ENCODE measurements at places on chromosomes 3 and 15.

DNA sequence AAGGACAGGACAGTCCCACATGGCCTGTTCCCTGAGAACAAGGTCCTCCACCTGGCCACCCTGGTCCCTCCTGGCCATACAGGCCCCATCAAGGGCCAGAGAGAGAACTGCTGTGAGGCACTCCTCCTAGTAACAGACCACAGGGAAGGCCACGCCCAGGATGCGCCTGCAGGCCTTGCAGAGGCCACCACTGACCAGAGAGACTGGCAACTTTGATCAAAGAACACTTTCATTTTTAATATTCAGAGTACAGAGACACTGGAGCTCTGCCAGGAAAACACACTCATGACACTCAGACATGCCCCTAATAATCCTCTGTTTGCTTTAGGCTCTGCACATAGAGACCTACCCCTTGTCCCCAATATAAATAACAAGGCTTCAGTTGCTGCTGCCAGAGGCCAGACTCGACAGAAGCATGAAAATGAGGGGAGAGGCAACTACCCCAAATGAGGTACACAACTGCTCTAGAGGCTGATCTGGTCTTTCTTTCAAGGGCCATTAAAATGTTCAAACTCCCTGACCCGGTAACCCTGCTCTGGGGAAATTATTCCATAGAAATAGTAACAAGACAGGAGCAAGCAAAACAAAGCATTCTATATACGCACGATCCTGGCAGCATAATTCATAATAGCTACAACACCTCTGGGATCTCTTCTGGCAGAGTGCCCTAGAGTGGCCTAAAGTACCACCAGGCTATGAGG lies 44.8 kb downstream of the CCDC12 start:
- DNase-seq, result no peak

DNA sequence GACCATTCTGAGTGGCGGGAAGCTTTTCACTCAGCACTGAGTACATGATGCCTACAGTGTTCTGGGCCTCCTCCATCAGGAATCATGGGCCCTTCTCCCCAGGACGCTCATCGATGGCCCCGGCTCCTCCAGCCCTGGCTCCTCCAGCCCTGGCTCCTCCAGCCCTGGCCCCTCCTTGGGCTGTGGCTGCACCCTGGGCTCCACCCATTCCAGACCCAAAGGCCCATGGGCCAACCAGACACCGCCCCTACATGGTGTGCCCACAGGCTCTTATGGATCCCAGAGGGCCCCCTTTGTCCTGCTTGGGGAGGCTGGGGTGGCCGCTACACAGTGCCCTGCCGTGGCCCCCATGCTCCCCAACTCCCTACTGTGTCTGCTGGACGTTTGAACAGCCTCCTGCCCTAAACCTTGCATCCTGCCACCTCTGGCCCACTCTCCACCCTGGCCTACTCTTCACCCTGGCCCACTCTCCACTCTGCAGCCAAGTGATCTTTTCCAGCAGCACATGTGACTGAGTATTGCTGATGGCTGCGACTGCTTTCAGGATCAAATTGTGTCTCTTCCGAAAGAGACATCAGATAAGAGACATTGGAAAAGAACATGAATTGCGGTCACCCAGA lies 57.9 kb downstream of the APBA2 start:
- DNase-seq, result no peak

- no peak for DNase-seq
Observed at GRCh38 chr15:97085731-97086130, 755.2 kb downstream of the NR2F2 start.

DNA sequence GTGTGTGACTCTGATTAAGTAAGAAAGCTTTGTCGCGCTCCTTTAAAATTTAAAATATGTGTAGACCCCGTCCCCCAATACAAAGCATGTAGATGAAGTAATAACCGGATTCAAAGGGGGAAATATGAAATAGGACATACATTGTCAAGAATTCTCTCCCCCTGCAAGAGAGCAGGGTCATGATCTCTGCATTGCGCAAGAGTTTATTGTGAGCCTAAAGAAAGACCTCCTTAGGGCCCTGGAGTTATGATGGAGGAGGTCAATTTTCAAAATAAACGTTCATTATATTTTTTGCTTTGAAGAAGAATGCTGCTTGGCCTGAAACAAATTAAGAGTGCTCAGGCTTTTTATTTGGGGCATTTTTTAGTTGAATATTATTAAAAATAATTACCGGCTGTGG lies 235.0 kb downstream of the SHOX2 start:
- no peak for DNase-seq

GRCh38 chr3:174146008-174146407 lies 713.1 kb upstream of the NAALADL2 start:
- DNase-seq, result no peak

DNA sequence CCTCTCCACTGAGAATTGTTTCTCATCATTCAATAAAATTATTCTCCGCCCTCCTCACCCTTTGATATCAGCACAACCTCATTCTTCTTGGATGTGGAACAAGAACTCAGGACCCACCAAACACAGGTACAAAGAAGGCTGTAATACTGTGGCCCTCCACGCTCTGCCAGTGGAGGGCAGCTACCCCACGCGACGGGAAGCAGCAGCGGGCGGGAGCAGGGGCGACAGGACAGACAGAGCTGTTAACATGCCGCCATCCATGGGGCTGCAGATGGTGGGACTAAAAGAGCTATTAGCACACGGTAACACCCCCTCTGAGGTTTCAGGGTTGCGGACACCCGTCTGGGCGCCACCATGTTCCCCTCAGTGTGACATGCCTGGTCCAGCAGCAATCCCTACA lies 37.5 kb downstream of the EMC4 start:
- DNase-seq, result no peak

GRCh38 chr15:93985925-93986324 lies 245.4 kb upstream of the MCTP2 start:
- DNase-seq, result no peak

- DNase-seq, result no peak
Observed at GRCh38 chr3:113222451-113223086, 11.2 kb downstream of the BOC start.

DNA sequence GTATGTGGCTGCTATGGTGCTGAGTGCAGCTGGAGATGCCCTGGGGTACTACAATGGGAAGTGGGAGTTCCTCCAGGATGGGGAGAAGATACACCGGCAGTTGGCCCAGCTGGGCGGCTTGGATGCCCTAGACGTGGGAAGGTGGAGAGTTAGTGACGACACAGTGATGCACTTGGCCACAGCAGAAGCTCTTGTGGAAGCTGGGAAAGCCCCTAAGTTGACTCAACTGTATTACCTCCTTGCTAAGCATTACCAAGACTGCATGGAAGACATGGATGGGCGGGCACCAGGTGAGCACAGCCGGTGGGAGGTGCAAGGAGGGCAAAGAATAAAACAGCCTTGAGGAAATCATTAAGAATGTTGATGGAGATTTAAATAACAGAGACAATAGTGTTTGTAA lies 2.9 kb downstream of the ADPRH start:
- peak; percentile 59 for DNase-seq

DNA sequence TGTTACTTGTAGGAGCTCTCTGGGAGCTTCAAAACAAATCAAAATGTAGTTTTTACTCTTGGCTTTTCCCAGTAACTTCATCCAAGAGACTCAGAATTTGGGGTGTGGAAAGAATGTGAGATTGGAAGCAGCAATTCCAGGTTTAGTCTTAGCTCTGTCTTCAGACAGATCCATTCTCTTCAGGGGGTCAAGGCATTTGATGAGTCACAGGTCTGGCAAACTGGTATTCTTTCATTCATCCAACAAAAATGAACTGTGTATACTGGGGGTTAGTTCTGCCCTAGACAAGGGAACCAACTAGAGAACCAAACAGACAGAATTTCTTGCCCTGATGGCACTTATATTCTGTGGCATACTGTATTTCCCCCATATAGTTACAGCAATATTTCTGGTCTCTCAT lies 36.3 kb upstream of the CADPS start:
- DNase-seq, result no peak

DNA sequence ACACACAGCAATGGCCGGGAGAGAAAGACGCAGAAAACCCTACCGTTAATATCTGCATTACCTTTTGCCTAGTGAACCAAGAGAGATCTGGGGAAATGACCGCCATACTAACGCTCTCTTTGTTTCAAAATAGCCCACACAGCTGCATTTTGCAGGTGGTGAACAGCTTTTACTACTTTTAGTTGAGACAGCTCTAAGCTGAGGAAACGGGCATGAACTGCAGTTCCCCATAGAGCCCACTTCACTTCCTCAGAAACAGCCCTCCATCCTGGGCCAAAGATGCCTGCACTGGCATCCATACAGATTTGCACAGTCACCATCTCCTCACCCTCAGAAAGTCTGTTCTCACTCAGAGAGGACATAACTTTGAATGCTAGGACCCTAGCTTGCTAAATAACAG lies 45.0 kb downstream of the ZNF860 start:
- no peak for DNase-seq

DNA sequence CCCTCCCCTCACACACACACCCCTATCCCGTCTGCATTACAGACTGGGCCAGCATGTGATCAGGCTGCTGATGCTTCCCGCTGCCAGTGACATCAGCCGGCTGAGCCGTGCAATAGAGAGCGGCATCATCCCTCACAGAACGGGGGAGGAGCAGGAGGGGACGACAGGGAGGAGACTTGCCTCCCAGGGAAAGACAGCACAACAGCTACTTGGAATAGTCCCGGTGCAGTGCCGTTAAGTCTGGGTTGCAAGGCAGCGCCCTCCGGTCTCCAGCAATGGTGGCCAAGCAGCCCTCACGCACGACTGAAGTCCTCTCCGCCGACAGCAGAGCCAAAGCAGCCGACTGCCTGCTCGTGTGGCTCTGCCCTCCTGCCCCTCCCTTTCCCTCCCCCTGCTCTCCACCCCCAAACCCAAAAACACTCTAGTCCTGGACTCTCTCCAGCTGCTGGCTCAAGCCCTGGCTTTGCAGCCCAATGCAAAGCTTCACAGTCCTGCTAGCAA lies 31.5 kb upstream of the RPS17 start:
- no peak for DNase-seq

DNA sequence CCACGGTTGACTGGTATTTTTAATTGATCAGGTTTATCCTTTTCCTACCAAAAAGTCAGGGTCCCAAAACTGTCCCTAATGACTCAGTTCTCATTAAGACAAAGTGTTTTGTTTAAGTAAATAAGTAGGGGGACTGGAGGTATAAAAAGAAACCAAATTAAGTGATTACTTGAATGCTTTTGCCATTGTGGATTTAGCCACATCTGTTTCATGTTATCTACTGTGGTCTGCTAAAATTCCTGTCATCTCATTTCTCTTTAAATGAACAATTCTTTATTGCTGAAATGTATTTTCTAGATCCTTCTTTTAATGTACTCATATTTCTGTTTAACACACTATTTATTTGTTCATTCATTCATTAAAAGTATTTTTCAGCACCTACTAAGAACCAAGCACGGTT lies 625.9 kb upstream of the ADAMTS9 start:
- no peak for DNase-seq

- DNase-seq, result peak; percentile 46
Observed at GRCh38 chr3:188962253-188963247, 209.2 kb upstream of the TPRG1 start.

DNA sequence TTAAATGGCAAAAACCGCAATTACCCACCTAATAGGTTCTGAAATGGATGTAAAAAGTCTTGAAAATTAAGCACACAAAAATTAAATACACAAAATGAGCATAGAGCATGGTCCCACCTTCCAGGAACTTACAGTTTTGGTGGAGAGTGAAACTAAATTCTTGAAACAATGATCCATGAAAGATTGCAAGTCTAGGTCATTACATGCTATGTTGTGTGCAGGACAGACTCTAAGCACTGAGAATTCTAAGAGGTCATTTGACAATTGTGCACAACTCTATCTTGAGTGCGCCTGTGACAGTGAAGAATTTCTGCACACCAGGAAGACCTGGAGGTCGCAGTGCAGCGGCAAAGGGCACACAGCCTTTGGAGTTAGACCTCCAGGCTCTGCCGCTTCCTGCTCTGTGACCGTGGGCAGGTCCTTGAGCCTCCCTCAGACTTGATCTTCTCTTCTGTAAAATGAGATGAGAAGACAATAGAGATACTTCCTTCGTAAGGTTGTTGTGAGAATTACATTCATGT lies 153.3 kb upstream of the TPM1 start:
- DNase-seq, result no peak

- no peak for DNase-seq
Observed at GRCh38 chr3:143793971-143794370, 54.3 kb downstream of the SLC9A9 start.

GRCh38 chr3:45940004-45940780 lies 3.1 kb upstream of the CXCR6 start:
- no peak for DNase-seq

DNA sequence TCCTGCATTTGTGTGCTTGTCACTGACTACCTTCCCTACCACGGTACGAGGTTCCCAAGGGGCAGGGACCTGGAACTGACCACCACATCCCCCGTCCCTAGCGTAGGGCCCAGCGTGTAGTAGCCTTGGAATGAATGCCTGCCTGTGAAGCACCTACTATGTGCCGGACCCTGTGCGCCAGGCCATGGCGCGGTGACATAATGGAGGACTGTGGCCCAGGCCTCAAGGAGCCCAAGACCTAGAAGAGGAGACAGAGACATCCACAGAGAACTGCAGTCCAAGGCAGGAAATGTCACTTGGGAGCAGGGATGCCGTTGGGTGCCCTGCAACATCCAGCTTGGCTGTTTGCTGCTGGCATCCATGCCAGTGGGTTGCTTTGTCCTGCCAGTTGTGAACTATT lies 71.9 kb upstream of the SLC6A6 start:
- no peak for DNase-seq

GRCh38 chr3:86993704-86994103 lies 2.8 kb upstream of the VGLL3 start:
- DNase-seq, result no peak

DNA sequence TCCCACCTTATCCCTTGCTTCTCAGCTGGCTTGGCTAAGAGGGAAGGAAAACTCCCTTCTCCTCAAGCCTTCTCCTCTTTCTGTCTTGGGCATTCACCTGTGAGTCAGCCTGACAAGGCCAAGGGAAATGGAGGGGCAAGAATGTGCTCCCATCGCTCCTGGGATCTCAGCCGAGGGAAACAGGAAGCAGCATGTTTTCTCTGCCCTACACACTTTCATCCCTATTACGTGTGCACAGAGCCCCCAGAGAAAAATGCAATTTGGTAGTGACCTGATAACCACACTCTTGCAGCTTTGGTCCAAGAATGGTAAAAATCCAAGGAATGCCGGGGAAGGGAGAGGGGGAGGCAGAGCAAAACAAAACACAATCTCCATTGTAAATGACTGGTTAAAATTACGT lies 32.9 kb upstream of the MTMR10 start:
- no peak for DNase-seq

- DNase-seq, result no peak
Observed at GRCh38 chr3:52396011-52396906, 48.6 kb downstream of the SEMA3G start.

DNA sequence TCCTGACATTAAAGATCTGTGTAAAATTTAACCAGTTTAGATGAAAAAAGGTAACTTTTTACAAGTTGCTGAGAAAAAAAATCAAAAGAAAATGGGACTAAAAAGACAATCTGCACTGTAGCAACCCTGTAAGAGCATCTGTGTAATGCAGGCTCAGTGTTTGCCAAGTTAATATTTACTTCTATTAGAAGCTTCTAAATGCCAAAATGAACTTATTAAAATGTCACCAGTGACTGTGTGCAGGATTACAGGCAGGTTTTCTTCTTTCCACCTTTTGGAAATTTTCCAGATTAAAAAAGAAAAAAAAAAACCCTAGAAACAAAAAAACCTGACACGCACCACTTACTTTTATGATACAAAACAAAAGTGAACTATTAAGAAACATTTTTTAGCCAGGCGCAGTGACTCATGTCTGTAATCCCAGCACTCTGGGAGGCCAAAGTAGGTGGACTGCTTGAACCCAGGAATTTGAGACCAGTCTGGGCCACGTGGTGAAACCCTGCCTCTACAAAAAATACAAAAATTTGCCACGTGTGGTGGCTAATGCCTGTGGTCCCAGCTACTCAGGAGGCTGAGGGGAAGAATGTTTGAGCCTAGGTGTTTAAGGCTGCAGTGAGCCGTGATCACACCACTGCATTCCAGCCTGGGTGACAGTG lies 87.2 kb downstream of the TJP1 start:
- DNase-seq, result no peak
